ENCODE measurements at places on chromosomes 12 and 14.

DNA sequence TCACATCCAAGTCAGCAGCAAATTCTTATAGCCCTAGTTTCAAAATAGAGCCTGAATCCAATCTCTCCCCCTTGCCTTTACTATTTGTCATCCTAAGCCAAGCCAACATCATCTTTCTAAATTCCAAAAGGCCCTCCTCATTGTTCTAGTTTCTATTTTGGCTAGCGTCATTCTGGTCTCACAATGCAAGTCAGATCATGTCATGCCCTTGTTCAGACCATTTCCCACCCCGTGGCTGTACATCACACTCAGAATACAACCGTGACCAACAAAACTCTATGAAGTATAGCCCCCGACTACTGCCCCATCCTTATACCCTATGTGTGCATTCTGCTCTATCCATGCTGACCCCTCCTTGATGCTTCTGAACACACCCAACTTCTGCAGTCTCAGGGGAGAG, 12.3 kb upstream of the GNG2 start:
- no peak for DNase-seq

DNA sequence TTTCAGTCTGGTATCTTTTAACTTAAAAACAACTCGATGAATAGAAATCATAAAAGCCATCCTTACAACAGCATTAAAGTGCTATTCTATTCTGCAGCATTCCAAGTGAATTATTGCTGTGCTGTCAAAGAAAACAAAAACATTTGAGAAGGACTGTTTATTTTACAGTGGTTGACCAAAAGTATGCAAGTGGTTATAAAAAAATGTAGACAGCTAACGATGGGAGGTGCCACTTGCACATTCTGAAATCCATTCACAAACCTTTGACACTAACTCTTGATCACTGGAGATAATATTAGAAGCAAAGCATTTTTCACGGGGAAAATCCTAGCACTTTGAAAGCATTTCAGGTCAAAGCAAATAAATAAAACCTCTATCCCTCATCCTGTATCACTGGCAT, 55.6 kb downstream of the HMGA2 start:
- peak; percentile 49 for DNase-seq

DNA sequence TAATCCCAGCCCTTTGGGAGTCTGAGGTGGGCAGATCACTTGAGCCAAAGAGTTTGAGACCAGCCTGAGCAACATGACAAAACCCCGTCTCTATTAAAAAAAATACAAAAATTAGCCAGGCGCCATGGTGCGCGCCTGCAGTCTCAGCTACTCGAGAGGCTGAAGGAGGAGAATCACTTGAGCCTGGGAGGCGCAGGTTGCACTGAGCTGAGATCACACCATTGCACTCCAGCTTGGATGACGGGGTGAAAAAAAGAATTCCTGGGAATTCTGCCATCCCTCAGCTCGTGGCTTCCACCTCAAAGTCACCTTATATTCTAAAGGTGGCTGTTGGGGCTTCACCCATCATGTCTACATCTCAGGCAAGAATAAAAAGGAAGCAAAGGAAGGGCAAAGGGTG, 12.9 kb downstream of the BCL2L14 start:
- DNase-seq: no peak

DNA sequence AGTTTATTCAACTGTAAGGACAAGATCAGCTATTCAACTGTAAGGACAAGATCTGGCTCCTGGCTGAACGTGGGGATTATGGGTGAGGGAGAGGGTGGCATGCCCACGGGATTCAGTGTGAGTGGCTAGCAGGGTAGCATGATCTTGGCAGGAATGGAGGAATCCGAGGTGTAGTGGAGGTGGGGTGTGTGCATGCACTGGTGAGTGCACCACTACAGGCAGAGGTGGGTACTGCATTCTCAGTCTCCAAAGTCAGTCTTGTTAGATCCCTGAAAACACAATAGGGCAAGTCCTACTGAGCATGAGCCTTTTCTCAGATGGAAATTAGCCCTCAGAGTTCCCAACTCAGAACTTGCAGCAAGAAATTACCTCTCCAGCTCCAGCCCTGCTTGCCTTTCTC, 32.2 kb upstream of the DCD start:
- peak; percentile 70 for DNase-seq
